GM20000 (cell line): ENCODE measurements at places on chromosomes 12 and 14.

DNA sequence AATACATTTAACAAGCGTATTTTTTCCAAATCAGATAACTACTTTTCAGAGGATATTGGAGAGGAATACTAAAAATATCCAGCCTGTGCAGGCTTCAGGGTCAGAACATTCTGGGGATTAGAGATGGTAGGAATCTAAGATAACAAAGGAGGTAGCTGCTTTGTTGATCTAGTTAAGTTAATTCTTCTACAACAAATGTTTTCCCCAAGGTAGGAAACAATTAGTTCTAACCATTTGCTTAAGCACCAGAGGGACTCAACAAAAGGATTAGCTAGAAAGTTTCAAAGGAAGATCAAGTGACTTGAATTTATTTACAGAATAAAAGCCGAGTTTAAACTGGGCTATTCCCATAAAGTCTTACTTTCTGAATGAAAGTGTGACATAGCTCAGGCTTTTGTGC is 524.2 kb downstream of the TMTC2 start:
- no peak for DNase-seq

DNA sequence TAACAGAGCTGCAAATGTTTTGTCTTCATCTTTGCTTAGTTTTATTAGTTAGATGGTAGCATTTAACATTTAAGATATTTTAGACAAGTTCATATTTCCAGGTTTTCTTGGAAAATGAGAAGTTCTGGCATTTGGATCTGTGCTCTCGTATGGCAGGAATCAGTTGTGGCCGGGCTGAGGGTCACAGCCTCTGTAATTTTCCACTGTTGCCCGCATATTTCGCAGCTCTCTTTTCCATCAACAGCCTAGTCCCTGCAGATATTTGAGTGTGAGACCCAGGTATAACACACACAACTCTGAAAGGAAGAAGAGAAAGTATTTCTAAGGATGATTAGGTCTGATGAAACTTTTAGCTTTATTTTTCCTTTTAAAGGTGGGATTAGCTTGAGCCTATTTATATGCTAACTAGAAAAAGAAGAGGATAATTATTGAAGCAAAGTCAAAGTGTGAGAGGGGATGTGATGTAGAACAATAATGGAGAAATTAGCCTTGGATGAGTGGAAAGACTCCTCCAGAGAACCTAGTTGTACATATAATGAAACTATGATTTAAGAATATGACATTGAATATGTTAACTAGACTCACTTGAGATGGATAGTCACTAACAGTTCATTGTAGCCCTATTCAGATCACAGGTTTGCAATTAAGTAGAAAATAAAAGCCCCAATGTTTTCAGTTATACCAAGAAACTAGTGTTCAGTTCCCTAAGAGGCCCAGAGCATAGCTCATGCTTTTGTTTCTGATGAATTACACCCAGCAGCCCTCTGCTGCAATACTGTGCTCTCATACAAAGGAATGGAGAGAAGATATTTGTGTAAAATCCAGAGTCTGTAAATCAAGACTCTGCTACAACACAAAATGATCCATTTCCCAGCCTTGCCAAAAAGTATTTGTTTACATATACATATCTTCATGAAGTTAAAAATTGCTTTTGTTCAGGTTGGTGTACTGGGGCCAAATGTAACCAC is 158.4 kb downstream of the C12orf50 start:
- DNase-seq: no peak

DNA sequence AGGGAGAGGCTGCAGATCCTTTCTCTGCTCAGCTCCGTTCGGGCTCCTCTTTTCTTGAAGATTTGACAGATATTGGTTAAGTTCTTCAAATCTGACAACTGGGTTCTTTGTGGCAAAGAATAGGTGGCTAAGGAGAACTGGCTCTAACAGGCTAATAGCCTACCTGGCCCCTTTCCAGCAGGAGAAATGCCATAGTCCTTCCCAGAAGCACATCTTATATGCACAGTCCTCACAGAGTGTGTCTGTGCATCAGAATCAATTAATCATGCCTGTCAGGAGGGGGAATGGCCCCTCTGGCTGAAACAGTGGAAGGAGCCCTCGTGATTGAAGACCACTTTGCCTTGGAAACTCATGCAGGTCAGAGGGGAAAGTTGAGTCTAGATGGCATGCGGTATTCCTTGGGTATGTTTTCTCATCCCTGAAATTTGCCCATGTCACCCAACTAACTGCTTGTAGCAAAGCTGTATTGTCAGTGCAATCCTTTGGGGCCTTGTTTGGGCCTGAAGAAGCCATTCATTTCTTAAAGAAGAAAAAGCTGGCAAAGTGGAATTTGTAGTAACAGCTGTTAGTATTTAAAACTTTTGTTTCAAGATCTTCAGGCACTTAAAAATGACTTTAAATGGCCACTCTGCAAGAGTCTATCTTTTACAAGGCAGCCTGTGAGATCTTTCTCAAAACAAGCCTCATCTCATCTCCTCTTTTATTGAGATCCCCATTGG is 251.5 kb downstream of the ZFP36L1 start:
- no peak for DNase-seq

GRCh38 chr12:54266852-54267251 is 13.1 kb downstream of the CBX5 start:
- no peak for DNase-seq

- DNase-seq: no peak
Observed at GRCh38 chr14:70340002-70340401, 19.5 kb downstream of the COX16 start.

DNA sequence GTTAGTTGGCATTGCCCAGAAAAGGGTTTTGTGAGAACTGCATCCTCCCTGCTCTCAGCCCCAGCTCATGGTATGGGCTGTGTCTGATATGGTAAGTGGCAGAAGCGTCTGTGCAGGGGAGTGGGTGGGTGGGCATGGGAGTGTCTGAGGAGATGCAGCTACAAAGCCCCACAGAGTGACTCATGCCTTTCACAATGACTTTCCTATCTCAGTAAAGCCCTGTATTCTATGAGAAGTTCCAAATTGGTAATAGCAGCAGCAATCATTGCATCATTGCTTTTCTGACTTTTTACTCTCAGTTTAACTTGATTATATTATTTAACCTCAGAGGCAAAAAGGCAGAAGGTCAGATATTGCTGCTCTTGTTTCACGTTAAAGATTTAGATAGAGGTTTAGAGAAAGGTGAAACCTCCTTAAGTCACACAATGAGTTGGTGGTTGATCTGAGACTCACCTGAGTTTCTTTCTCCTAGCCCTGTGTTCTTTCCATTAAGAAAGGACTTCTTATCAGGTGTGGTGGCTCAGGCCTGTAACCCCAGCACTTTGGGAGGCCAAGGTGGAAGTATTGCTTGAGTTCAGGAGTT is 171.7 kb downstream of the SLC5A8 start:
- DNase-seq: no peak

- DNase-seq: no peak
Observed at GRCh38 chr12:46342562-46343033, 30.0 kb downstream of the SLC38A2 start.

GRCh38 chr14:99201351-99202073 is 70.5 kb downstream of the BCL11B start:
- no peak for DNase-seq

DNA sequence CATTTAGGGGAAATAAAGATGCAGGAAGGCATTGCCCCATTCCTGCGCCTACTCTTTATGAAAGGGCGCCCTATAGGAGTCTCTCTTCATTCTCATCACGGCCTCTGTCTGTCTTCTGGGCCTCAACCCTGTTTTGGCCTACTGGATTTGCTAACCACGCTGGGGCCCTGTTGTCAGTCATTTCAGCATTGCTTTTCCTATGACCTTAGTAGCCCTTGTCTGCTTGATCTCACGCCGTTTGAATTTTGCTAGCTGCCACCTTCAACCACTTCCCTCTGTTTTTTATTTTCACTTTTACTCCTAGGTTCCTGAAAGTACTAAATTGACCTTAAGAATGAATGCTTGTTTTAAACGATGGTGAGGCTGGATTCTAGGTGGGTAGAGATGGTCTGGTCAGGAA is 139.0 kb downstream of the SYNE2 start:
- DNase-seq: peak; percentile 20

GRCh38 chr14:27015065-27015464 is 417.2 kb upstream of the NOVA1 start:
- DNase-seq: no peak

- peak; percentile 89 for DNase-seq
Observed at GRCh38 chr12:124545508-124546418, 21.6 kb downstream of the NCOR2 start.

DNA sequence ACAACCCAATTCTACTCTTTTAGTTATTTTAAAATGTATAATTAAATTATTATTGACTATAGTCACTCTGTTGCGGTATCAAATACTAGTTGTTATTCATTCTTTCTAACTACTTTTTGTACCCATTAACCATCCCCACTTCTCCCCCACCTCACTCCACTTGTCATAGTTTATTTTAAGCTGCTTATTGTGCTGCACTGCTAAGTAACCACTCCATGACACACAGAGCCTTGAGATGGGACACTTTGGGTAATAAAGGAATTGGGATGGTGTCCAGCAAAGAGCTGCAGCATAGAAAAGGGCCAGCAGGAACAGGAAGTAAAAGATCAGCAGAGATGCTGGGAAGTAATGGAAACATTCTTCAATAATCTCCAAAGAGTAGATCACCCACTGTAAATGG is 123.0 kb downstream of the RPS29 start:
- no peak for DNase-seq

GRCh38 chr12:60070552-60070951 is 474.7 kb downstream of the SLC16A7 start:
- no peak for DNase-seq

GRCh38 chr14:72736786-72737559 is 156.9 kb downstream of the DPF3 start:
- DNase-seq: no peak

- DNase-seq: no peak
Observed at GRCh38 chr14:61765225-61765943, 3.2 kb downstream of the SNAPC1 start.

GRCh38 chr12:28938581-28939235 is 210.4 kb upstream of the FAR2 start:
- no peak for DNase-seq

DNA sequence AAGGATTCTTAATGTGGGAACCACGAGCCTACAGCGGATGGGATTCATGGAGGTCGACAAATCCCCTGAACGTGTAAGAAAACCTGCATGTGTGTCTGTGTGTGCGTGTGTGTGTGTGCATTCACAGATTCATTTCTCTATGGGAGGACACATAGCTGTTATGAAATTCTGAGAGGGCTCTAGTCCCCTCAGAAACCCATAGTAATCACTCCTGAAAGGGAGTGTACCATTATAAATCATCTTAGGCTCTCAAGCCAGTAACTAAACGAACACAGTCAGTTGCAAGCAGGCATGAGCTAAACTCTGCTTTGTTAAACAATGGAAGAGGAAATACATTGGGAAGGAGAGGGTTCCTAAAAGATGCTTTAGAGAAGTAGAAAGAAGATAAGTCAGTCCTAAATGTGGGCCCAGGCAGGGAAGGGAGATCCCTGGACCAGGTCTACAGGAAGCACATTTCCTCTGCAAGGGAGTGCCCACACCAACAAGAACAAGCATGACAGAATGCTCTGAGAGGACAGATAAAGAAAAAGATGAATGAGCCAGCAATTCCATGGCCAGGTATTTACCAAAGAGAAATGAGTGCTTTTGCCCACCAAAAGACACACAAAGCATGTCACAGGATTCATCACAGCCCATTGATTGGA is 91.3 kb downstream of the ITPR2 start:
- no peak for DNase-seq

DNA sequence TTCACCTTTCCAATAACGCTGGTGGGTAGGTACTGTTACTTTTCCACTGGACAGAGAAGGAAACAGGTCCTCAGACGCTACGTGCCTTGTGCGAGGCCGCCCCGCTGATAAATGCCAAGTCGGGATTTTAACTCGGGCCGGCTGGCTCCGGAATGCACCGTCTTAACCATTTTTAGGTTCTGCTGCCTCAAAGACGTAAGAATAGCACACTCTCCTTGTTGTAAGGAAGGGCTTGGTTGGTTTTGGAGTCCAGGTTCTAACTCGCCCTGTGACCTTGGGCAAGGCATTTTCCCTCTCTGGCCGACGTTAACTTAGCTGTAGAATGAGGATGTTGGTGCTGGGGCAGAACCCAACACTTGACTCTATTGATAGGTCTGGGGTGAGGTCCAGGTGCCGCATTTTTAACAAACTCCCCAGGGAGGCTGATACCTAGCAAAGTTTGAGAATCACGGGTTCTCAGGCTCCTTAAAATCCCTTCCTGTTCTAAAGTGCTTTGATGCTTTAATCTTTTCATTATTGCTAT is 814 bp downstream of the ANKRD13A start:
- no peak for DNase-seq

DNA sequence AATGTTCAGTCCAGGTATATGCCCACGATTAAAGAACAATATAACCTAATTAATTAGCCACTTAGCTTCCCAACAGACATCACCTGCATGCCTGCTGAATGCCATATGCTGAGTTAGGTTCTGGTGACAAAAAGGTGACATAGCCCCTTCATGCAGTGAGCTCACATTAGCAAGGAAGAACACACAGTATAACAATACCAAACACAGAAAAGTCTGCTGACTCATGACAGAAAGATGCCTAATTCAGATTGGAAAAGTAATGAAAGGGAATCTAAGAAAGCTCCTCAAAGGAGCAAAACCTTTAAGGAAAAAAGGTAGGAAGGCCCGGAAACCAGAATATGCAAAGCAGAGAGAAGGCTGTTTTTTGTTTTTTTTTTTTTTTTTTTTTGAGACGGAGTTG is 59.0 kb downstream of the FERMT2 start:
- no peak for DNase-seq

GRCh38 chr12:32025906-32026305 is 66.7 kb downstream of the RESF1 start:
- peak; percentile 24 for DNase-seq

DNA sequence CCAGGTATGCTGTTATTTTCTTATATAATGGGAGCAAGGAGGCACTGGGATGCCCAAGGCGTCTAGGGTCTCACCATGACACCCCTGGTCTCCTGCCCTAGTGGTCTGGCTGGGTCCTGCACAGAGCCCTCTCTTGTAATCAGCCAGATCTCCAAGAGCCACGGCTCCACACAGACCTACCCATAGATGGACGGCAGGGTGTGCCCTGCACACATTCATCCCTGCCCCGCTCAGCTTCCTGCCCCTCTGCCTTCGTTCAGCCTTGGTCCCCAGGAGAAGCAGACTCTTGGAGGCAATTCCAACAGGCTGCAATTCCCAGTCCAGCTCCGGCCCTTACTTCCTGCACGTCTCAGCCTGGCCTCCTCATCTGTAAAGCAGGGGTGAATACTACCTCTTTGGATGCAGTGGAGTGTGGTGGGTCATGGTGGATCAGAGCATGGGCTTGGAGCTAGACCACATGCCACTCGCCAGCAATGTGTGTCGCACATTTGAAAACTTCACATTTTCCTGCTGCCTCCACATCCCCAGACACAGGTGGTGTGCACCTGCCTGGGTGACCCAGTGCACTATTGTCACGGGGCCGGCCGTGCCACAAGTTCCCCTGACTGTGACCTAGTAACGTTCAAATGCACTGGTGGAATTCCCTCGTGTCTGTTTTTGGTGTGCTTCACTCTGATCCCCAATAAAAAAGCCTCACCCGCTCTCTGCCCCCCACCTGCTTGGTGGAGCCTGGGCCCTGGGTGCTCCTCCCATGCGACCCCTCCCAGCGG is 171.1 kb upstream of the PRMT8 start:
- no peak for DNase-seq

- no peak for DNase-seq
Observed at GRCh38 chr12:110352401-110352800, 51.1 kb downstream of the ANAPC7 start.

- DNase-seq: no peak
Observed at GRCh38 chr12:15278816-15279658, 43.3 kb upstream of the PTPRO start.

- no peak for DNase-seq
Observed at GRCh38 chr14:76844223-76844622, 18.0 kb downstream of the LRRC74A start.

GRCh38 chr12:101935890-101936746 is 58.7 kb downstream of the DRAM1 start:
- DNase-seq: peak; percentile 67
